Endothelial cell of umbilical vein (primary cell): ENCODE measurements at places on chromosomes 1 and 21.
A peak's percentile ranks its signal among the peaks of the same experiment; 100 is the strongest.

DNA sequence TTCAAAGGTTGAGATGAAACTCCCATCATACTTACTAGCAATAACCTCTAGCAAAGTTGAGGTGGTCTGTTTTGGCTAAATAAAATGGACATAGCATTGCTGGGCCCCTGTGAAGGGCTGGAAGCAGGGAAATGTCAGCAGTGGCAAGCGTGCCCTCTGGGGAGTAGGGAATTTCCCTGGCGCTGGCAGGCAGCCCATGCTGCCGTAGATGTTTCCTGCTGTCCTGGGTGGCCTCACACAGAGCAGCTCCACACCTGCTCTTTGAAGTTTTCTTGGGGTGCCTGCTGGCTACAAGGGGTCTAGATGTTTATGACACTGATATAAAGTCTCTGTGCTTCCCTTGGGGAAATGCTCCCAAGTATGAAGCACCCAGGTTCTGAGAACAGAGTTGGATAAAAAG, 30.2 kb downstream of the ADARB1 start:
- DNase-seq = peak; percentile 46

DNA sequence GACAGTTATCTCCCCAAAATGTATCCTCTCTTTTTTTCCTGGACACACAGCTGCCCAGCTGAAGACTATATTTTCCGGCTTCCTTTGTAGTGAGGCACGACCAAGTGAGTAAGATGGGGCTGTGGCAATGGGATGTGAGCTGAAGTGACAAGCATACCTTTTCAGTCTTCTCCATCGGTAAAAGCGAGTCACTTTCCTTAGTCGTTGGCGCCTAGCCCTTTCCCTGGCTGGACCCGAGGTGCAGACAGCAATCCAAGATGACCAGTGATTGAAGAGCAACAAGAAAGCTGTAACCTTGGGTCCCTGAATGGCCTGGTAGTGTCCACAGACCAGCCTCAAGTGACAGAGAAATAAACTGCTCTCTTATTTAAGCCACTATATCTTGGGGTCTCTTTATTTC, 155.2 kb downstream of the NR5A2 start:
- no peak for DNase-seq

DNA sequence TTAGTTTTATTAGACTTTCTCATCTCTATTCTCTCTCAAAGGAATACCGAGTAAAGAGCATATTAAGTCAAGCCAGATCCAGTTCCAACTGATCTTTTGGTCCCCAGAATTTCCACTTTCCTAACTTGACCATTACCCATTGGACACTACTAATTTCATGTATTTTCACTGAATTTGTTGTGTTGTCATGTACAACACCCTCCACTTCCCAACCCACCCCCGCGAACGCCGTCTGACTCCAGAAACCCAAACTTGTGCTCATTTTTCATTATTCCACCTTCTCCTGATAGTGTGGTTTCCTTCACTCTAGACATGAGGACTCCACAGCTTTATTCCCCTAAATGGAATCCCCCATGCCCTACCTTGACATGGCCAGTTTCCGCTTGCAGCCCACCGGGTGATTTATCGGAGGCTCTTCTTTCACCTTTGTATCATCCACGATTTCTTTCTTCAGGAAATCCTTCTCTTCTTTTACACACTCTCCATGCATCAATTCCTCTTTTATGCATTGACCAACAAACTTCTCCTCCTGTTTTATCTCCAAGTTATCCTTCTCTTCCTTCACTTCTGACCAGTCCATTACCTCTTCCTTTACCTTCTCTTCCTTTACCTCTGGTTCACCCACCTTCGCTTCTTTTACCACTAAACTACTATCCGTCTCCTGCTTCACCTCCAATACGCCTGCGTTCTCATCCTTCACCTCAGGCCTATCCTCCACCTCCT, 805 bp downstream of the ZNHIT6 start:
- DNase-seq = peak; percentile 4

DNA sequence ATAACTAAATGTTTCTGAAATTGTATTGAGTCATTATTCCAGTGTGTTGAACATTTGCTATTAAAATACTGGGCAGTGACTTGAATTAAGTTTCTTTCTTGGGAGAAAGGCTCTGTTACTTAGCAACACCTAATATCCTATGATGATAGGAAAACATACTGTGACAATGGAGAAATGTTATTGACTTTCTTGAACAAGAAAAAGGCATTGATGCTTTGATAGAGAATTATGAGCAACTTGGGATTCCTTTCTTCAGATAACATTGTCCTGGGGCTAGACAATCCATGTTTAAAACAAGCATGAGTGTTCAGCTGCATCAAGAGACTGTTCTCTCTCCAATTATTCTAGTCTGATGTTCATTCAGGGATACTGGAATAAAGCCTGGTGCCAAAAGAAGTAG, 215.9 kb upstream of the L1TD1 start:
- no peak for DNase-seq

DNA sequence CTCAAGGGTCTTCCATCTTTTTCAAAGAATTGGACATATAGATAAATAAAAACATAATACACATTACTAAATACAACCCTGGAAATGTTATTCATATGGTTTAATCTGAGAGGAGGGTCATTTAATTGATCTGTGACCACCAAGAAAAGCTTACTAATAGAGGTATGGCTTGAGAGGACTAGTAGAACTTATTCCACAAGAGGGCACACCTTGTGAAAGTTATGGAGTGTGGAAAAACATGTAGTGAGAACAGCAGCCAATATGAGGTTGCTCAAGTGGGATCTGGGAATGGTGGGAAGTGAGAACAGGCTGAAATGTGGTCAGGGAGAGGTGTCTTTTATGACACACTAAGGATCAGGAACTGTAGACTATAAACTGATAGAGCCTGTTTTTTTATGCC, 973.5 kb upstream of the B3GALT2 start:
- peak; percentile 1 for DNase-seq

DNA sequence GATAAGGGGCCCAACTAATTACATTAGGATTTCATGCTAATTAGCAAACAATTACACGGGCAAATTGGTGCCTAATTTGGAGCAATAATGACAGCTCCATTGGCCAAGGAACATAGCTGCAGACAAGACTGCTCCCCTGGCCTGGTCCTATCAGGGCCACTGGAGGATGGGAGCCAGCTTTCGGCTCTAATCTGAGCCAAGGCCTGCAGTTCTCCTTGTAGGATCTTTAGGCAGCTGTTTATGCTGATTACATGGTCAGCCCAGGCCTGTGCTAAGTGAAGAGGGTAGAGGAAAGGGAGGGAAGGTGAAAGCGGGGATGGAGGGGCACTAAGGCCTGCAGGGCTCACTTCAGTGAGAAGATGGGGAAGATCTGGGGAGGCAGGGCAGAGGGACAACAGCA, 12.4 kb upstream of the ADGRB2 start:
- no peak for DNase-seq

GRCh38 chr1:154895798-154896197, 25.7 kb upstream of the KCNN3 start:
- no peak for DNase-seq

- DNase-seq = no peak
These were observed 68.1 kb downstream of the MRPL37 start for GRCh38 chr1:54267815-54268761.

DNA sequence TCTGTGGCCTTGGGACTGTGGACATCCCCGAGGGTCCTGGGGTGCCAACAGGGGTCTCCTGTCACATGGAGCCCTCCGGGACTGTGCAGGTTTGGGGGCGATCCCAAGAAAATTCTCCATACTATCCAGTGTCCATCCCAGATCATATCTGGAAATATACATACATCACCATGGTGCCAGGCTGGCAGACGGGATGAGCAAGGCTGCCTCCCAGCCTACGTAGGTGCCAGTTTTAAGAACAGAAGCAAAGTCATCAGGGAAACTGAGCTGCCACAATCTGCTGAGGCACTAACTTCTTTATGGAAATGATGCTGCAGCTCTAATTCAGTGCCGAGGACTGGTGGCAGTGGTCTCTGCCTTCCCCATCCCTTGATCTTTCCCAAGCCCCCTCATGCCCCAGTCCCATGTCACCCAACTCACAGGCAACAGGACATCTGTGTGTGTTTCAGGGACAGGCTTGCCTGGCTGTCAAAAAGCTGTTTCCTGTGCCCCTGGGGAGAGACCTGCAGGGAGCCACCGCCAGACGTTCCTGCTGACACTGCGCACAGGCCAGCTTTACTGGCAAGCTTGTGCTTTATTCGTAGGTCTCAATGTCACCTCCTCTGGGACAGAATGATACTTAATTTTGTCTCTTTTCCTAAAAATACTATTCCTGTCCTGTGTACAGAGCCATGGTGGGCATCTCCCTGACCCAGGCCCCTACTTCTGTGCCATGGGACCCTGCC, 15.5 kb downstream of the TEX35 start:
- DNase-seq = no peak

DNA sequence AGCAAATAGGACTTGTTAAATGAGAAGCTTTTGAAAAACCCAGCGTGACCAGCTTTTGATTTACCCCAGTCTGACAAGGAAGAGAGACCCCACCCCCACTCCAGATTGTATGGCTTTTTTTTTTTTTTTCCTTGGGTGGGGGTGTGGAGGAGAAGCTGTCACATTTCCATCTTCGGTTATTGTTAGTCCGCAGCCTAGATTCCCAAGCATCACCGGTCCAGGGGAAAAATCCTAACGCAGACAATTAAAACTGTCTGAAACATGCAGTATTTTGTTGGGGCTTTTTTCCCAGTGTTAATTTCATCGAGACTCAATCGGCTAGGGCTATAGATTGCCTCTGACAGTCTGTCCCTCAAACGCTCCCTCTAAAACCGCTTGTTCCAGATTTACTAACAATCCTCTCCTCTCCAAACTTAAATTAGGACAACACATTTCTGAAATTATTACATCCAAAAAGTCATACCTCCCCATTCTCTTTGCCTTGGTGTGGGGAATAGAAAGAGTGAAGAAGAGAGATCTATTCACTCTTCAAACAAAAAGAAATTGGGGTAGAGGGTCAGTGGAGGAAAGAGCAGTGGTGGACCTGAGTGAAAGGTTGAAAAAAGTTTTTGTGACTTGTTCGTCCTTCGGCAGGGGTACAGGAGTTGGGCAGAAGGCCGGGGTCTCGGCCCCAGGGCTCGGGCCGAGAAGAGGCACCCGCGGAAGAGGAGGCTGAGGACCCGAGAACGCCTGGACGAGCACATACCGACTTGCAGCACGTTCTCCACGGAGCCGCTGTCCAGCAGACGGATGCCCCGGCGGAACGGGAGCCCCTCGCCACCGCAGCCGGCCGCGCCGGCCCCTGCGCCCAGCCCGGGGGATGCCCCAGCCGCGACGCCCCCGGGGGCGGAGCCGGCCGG, 1.1 kb downstream of the ZSWIM5 start:
- peak; percentile 49 for DNase-seq

GRCh38 chr1:172951730-172952365, 98.9 kb downstream of the TNFSF18 start:
- no peak for DNase-seq

GRCh38 chr21:35721701-35722100, 338.6 kb downstream of the SETD4 start:
- no peak for DNase-seq

DNA sequence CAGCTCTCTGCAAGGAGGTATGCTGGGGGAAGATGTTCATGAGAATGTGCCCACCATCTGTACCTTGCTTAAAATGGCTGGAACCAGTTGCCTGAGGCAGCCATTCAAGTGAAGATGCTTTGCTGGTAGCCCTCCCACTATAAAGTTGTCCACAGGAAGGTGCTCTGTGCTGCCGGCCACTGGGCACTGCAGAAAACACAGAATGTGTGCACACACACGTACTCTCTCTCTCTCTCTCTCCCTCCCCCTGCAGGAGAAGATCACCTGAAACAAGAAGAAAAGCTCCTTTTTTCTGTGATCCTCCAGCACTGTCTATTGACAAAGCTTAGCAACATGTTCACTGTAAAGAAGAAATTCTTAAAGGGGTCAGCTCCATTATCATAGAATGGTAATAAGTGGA, 134.8 kb downstream of the PIGK start:
- no peak for DNase-seq

GRCh38 chr1:46333300-46334029, 7.1 kb upstream of the NSUN4 start:
- peak; percentile 21 for DNase-seq
